8988T (cell line): ENCODE measurements at places on chromosomes 6 and 20.

- DNase-seq: no peak
Observed at GRCh38 chr6:130852844-130853554, 25.8 kb downstream of the SMLR1 start.

- DNase-seq: no peak
Observed at GRCh38 chr20:8218861-8219260, 86.8 kb downstream of the PLCB1 start.

GRCh38 chr6:142810952-142811514, 133.9 kb downstream of the HIVEP2 start:
- no peak for DNase-seq

DNA sequence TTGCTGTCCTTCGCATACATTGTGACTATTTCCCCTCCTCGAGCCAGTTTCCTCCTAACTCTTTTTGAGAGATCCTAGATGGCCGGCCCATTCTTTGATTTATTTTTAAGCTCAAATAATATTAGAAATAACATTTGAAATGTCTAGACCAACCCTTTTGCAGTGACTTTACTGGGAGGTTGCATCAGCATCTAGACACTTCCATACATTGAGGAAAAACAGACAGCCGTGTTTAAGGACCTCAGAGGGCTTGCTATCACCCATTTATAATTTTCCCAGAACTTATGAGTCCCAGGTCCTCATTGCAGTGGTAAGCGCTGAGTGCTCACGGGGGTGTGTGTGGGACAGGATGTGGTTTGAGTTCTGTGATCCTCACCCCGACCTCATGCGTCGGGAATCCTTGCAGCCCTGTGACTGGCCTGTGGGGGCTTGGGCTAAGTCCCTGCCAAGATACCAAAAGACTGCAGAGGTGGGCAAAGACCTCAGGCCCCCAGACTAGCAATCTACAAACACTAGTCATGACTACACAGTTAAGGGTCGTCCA, at the start of gene GPX5:
TSS of gene GPX5 (plus strand) at position 386 of the 544 bp plus-strand sequence. CDS start at position 519, 133 bp downstream.
- DNase-seq: no peak

DNA sequence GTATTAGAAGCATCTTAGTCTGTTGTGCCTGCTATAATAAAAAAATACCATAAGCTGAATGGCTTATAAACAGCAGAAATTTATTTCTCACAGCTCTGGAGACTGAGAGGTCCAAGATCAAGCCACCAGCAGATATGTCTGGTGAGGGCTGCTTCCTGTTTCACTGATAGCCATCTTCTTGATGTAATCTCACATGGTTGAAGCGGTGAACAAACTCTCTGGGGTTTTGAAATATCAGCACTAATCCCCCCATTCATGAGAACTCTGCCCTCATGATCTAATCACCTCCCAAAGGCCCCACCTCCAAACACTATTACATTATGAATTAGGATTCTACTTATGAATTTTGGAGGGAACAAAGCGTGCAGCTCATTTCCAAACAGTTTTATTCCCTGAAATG, 11.6 kb upstream of the CLVS2 start:
- DNase-seq: no peak

GRCh38 chr6:16129623-16130401, 926 bp downstream of the MYLIP start:
- no peak for DNase-seq

GRCh38 chr6:141017941-141018340, 1114.8 kb upstream of the GJE1 start:
- DNase-seq: no peak

DNA sequence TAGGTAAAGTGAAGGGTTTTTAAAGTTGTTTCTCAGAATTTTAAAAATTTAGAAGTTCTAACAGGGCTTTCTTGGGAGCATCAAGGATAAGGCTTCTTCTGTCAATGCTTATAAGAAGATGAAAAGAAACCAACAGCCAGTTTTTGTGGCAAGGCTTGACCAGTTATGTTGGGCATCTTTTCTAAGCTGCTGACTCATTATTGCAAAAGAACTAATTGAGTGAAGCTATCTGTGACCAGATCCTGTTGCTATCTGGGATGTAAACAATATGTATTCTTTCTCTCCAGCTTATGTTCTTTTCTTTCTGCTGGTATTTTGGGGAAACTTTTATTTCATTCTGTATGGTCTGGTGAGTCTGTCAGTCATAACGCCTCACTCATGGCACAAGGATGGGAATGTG, 643.8 kb downstream of the HDGFL1 start:
- DNase-seq: no peak

DNA sequence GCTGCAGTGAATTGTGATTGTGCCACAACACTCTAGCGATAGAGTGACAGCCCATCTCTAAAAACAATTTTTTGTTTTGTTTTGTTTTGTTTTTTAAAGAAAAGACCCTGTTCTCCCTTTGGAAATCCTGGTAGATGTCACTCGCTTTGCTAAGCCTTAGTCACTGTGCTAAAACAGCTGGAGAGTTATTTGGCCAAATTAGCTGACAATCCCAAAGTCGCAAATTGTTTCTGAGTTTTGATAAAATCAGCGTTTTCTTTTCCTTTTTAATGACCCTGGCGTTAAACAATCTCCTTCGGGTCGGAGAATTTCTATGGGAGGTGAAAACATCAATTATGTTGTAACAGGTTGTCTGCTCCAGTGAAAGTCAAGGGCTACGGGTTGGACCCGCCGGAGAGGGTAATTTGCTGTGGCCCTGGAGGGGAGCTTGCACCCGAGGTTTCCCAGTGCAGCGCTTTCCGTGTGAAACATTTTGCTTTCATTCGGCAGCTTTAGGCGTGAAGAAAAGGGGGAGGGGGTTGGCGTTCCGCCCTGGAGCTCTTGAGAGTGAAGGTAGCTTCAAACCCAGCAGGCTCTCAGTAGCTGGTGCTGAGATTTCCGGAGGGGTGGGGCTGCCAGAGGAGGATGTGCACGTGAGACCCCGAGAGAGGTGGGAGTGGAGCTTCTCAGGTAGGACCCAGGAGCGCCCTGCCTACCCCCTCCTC, 296.6 kb downstream of the PHACTR1 start:
- DNase-seq: no peak

- DNase-seq: no peak
Observed at GRCh38 chr6:32317541-32317940, 54.2 kb downstream of the TSBP1 start.

DNA sequence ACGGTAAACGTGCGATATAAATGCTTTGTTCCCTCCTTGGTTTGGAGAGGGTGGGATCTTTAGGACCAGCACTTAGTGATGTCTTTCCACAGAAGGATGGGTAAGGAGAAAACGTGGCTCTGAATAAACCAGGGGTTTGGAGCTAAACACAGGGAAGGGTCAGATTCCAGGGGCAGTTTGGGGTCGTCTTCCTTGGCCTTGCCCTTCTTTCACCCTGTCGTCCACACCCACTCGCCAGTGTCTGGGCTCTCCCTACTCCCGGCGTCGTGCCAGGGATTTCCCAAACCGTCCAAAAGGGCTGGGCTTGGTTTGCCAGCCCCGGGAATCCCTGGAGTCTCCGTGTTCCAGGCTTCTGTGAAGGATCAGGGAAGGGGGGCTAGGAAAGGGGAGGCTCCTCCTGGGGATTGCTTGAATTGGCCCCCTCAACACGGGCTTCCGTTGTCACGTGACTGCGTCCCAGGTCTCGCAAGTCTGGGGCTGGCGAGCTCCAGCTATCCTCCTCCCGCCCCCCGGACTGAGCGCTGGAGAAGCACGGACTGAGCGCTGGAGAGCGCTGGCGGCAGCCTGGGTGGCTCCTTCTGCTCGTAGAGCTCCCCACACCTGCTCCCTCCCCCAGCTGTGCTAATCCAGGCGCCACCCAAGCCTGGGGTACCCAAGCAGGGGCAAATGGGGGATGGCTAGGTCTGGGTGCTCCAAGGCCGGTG, 9.4 kb upstream of the ARMC12 start:
- DNase-seq: peak; percentile 80
